CD4-positive, alpha-beta T cell treated with Interleukin-15 for 1 hour (primary cell): ENCODE measurements at places on chromosomes 7 and 10.

GRCh38 chr10:129288999-129289584 is 177.9 kb upstream of the MGMT start:
- no peak for DNase-seq

DNA sequence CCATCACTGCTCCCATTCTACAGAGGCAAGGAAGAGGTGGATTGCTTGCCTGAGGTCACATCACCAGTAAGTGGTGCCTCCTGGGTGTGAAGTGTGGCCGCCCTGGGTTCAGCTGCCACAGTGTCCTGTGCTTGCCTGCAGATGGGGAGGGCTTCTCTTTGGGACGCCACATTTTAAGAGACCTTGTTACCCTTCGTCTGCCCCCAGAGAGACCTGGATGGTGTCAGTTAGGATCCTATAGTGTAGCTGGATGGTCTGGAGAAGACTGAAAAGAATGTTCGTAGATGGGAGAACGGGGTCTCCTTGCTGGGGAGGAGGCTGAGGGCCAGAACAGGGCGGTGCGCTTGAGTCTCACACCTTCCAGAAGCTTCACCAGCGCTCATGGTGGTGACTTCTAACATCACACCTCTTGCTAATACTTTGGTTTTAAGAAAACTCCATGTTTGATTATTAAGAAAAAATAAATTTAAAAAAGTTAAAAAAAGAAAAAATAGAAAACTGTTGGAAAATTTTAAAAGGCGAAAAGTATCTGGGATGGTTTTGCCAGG is 2.3 kb downstream of the DOCK1 start:
- no peak for DNase-seq

GRCh38 chr10:62917475-62918238 is 101.5 kb upstream of the EGR2 start:
- DNase-seq, result no peak

DNA sequence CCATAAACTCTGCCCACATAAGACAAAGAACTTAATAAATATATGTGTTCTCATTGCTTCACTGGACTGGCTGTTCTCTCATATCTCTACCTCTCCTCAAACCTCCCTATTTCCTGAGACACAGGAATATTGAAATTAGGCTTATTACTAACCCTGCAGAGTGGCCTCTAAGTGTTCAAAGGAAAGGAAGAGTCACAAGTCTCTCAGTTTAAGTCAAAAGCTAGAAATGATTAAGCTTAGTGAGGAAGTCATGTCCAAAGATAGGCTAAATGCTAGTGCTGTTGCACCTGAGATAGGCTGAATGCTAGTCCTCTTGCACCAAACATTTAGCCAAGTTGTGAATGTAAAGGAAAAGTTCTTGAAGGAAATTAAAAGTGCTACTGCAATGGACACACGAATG is 41.1 kb downstream of the GNAI1 start:
- no peak for DNase-seq

GRCh38 chr7:26332698-26333097 is 41.0 kb downstream of the SNX10 start:
- no peak for DNase-seq

DNA sequence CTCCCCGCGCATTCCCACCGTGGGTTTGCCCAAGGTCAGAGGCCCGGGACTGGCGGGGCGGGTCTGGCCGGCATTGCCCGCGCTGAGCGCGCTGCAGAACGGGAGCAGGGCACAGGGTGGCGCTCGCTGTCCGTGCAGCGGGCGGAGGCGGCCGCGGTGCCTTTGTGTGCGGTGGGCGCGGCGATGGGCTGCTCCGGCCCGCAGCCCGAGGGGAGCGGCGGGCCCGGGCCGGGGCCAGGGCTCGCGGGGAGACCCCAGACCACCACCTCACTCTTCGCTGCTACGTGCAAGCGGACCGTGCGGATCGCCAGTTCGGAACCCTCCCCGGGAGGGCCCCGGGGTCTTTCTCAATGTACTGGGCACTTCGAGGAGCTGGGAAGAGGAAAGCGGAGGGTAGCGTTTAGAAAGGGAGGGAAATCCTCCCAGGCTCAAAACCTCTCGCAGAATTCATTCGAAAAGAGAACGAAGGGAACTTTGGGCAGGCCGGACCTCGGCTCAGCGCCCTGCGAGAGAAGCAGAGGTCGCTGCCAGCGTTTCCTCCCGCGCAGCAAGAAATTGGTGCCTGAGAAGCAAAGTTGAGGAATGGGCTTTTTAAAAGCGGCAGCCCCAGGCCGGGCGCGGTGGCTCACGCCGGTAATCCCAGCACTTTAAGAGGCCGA is 8.5 kb downstream of the SP8 start:
- DNase-seq, result no peak

GRCh38 chr10:133458710-133459453 is 5.1 kb downstream of the SCART1 start:
- no peak for DNase-seq

DNA sequence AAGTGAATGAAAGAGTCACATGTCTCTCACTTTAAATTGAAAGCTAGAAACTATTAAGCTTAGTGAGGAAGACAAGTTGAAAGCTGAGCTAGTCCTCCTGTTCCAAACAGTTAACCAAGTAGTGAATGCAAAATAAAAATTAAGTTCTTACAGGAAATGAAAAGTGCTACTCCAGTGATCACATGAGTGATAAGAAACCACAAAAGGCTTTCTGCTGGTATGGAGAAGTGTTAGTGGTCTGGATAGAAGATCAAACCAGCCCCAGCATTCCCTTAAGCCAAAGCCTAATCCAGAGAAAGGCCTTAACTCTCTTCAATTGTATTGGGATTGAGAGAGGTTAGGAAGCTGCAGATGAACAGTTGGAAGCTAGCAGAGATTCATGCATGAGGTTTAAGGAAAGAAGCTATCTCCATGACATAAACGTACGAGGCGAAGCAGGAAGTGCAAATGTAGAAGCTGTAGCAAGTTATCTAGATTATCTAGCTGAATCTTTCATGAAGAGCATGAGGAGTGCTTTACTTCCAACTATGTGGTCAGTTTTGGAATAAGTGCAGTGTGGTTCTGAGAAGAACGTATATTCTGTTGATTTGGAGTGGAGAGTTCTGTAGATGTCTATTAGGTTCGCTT is 261.6 kb downstream of the MDFIC start:
- DNase-seq, result no peak

- no peak for DNase-seq
Observed at GRCh38 chr10:103711351-103711994, 143.9 kb downstream of the SH3PXD2A start.

DNA sequence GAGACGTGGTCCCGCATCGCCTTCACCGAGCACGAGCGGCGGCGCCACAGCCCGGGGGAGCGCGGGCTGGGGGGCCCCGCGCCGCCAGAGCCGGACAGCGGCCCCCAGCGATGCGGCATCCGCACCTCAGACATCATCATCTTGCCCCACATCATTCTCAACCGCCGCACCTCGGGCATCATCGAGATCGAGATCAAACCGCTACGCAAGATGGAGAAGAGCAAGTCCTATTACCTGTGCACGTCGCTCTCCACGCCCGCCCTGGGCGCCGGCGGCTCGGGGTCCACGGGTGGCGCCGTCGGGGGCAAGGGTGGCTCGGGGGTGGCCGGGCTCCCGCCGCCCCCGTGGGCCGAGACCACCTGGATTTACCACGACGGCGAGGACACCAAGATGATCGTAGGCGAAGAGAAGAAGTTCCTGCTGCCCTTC is 737 bp downstream of the CNNM2 start:
- no peak for DNase-seq

GRCh38 chr7:117347962-117348672 is 25.3 kb upstream of the WNT2 start:
- no peak for DNase-seq

DNA sequence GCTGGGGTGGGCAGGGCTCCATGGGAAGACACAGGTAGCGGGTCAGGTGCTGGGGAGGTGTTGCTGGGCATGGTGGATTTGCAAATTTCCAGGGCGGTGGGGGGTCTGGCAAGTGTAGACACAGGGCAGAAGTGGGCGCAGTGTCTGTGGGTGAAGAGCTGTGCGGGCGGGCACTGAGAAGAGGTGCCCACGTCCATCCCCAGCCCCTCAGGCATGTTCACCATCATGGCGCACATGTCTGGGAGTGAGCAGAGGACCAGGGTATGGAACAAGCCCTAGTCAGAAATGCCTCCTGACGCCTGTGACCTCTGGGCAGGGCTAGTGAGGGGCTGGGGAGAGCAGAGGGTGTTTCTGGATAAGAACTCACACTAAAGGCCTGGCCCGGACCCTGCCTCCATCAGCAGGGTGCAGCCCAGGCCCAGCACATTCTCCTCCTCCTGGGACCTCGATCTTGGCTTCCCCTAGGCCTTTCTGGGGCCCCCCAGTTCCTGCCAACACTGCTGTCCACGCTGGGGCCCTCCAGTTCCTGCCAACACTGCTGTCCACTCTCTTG is 612.9 kb downstream of the PTPRN2 start:
- DNase-seq, result no peak

DNA sequence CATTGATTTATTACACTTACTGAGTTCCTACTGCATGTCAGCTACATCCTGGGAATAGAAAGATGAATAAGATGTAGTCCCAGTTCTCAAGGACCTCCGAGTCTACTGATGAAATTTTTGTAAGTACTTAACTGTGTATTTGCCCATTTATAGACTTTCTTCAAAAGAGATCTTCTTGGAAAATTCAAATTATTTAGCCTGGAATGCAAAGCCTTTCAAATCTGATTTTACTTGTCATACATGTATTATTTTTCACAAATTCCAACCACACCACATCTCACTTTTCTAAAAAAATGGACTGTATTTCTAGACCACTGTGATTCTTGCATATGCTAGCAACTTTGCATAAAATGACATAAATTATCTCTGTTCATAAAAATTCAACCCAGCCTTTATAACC is 581.3 kb downstream of the ATRNL1 start:
- DNase-seq, result no peak

- no peak for DNase-seq
Observed at GRCh38 chr10:121709675-121710073, 111.4 kb upstream of the FGFR2 start.
